ENCODE measurements at places on chromosomes 7 and 10.

DNA sequence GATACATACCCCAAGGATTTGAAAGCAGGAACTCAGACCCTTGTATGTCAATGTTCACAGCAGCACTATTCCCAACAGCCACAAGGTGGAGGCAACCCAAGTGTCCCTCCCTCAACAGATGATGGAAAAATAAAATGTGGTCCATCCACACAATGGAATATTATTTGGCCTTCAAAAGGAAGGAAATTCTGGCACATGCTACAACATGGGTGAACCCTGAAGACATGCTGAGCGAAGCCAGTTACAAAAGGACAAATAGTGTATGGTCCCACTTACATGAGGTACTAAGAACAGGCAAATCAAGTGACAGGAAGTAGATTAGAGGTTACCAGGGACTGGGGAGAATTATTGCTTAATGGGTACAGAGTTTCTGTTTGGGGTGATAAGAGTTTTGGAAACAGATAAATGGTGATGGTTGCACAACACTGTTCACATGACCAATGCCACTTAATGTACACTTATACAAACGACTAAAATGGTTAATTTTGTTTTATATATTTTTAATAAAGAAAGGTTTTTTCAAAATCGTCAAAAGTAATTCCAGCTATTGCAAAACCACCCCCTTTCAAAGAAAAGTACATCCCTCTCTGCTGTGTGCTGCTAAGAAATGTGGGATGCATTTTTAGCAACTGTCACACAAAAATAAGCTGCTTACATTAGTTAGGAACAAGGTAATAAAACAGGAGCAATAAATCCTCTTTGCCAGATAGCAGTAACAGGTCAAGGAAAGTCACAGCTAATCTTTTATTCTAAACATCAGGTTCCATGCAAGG, 85.7 kb downstream of the GRB10 start:
- no peak for DNase-seq

- no peak for DNase-seq
Measured at GRCh38 chr7:505171-505570, 14.5 kb downstream of the PDGFA start.

- DNase-seq: no peak
Measured at GRCh38 chr10:74052994-74053393, 55.1 kb downstream of the VCL start.

- peak; percentile 76 for DNase-seq
Measured at GRCh38 chr10:71314028-71314693, 4.9 kb upstream of the SLC29A3 start.

- DNase-seq: no peak
Measured at GRCh38 chr10:18542832-18543231, 108.6 kb downstream of the NSUN6 start.

DNA sequence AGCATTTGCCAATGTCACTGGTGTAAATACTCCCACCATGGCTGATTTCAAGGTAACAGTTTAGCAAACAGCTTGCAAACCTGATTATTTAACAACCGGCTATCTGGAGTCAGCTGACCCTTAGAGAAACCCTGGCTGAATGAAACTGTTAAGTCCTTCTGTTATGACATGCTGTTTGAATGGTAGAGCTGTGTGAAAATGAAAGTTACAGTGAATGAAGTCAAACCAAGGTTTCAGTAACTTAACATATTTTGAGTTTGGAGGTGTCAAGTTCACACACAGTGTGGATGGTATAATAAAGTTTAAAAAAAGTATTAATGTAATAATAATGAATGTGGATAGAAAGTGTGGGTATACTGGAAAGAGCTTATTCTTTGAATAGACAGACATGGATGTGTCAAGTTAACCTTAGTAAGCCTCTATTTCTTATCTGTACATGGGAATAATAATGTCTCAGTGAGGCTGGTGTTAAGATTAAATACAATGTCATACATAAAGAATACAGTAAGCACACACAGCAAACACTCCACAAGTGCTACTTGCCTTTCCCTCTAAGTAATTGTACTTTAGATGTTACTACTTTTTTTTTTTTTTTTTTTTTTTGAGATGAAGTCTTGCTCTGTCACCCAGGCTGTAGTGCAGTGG, 150.4 kb downstream of the TAX1BP1 start:
- no peak for DNase-seq

DNA sequence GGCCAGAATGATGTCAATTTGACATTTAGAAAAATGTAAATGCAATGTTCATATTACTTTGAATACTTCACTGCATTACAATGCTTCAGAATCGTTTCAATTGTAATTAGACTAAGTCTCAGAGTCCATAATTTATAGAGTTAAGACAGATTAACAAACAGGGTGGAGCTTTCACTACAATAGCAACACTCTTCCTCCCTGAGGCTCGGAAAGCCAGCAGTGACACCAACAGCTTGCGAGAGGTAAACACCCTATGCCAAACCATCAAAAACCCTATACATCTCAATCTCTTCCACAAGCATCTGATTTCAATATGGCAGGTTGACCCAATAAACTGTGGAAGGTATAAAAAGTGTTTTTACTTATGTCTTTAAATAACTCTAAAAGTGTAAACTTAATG, 72.2 kb downstream of the DOCK4 start:
- no peak for DNase-seq

DNA sequence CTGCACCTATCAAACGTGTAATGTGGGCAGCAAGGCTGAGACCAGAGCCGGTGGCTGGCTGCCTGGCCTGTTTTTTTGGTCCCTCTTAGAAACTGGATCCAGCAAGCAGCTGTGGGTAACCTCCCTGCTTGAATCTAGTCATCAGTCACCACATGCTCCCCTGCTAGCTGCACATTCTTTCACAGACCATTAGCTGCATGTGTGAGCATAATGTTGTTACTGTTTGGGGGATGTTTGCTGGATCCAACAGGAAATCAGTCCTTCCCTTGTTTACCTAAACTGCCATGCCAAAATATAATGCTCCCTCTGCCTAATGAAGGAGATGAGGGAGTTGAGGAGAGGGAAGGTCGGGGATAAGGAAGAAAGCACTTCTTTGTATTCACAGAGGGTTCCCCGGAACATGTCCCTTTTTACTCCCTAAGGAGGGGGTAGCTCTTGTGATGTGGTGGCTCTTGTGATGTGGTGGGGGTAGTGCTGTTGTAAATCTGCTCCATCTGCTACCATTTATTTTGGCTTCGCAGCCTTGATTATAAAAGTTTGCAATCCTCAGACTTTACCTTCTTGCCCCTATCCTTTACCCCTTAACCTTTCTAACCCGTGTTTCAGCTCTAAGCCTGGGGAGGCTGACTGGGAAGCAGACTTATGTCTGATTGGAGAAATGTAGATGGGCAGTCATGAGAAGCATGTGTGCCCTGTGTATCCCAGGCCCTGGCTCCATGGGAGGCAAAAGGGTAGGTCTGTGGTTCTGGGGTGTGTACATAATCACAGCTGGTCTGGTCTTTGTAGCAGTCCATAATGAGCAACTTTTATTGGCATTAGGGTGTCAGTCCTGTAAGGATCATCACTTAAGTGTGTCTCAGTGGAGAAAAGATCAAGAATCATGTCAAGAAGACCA, 20.8 kb downstream of the LOXL4 start:
- DNase-seq: no peak

GRCh38 chr7:32142649-32143048, 72.4 kb upstream of the PDE1C start:
- DNase-seq: no peak

- DNase-seq: no peak
Measured at GRCh38 chr7:135184254-135184841, 13.8 kb upstream of the CYREN start.

GRCh38 chr10:121514141-121514865, 83.9 kb downstream of the FGFR2 start:
- DNase-seq: no peak

DNA sequence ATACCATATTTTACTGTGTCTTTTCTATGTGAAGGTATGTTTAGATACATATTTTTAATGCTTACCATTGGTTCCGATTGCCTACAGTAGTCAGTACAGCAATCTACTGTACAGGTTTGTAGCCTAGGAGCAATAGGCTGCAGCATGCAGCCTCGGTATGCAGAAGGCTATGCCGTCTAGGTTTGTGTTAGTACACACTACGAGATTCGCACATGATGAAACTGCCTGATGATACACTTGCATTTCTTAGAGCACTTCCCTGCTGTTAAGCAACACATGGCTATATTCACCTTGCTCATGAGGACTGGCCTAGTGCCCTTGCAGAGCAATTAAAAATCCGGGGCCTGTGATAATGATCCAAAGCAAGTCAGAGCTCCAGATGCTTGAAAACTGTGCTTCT, 62.4 kb downstream of the MKX start:
- no peak for DNase-seq

DNA sequence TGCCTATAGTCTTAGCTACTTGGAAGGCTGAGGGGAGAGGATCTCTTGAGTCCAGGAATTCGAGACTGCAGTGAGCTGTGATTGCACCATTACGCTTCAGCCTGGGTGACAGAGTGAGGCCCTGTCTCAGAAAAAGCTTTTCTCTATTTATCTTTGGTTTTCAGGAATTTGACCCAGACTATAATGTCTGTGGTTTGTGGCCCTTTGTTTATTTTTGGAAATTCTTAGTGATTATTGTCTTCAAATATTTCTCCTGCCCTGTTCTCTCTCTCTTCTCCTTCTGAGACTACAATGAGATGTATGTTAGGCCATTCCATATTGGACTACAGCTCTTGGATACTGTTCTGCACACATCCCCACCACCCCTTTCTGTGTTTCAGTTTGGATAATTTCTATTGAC, 4.7 kb downstream of the MUC12 start:
- DNase-seq: no peak

DNA sequence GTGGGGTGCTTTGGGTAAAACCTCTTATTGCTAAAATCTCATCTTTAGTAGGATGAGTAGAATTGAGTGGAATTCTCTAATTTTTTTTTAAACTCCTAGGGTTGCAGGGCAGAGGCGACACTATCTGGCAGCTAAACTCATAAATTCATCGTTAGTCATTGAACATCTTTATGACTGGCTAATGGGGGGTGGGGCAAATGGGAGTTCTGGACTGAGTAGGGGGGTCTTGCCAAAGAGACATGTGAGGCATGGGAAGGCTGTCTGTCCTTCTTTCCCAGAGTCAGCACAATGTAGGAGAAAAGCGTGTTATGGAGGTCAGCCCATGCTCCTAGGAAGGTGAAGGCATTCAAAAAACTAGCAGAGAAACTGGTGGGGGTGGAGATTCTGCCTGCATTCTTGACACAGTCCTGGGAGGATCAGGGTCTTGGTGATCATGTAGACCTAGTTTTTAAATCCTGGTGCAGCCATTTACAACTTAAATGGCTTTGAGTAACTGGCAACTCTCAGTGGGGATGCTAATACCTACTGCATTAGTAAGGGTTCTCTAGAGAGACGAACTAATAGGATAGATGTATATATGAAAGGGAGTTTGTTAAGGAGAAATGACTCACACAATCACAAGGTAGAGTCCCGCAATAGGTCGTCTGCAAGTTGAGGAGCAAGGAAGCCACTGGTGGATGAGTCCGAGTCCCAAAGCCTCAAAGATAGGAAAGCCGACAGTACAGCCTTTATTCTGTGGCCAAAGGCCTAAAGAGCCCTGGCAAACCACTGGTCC, 47.7 kb downstream of the EMX2 start:
- no peak for DNase-seq

- no peak for DNase-seq
Measured at GRCh38 chr7:8378349-8379019, 54.9 kb upstream of the NXPH1 start.

DNA sequence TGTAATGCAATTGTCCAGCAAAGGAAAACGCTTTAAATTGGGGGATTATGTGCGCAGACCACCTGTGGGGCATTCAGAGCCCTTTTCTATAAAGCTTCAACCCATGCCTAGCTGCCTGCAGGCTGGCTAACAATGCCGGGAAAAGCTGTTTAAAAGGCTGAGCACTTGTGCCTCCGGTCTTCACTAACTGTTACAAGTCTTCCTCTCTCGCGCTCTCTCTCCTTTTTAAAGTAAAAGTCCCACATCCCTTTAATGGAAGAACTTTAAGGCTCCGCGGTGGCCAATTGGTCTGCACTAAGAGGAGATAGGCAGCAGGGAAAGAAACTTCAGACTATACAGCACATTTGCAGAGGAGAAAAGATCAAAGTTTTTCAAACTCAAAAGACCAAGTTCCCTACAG, 4.6 kb downstream of the FZD8 start:
- DNase-seq: no peak

- no peak for DNase-seq
Measured at GRCh38 chr10:8238986-8239385, 184.5 kb downstream of the GATA3 start.

DNA sequence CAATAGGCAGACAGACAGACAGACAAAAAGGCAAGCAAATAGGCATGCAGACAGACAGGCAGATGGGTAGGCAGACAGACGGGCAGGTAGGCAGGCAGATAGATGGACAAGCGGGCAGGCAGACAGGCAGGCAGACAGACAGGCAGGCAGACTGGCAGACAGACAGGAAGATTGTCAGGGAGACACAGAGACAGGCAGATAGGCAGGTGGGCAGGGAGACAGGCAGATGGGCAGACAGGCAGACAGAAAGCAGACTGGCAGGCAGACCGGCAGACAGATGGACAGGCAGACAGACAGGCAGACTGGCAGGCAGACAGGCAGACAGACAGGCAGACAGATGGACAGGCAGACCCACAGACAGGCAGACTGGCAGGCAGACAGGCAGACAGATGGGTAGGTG, 70.3 kb upstream of the MYL10 start:
- no peak for DNase-seq

GRCh38 chr10:25222085-25222660, 47.4 kb downstream of the GPR158 start:
- DNase-seq: no peak

GRCh38 chr10:6207658-6208057, 4.9 kb downstream of the PFKFB3 start:
- DNase-seq: no peak

- DNase-seq: no peak
Measured at GRCh38 chr7:16345979-16346958, 75.1 kb downstream of the CRPPA start.

GRCh38 chr10:37895674-37896073, 38.3 kb upstream of the ZNF248 start:
- no peak for DNase-seq
